Body of pancreas (tissue), 4 donors: ENCODE measurements at places on chromosomes 5 and 9. TPM values are rescaled to one million over a fixed set of nuclear protein-coding genes. Genes with fewer than 3 reads are reported as not detected.

The C5orf34 gene
- not detected for total RNA-seq

The FOXD4L4 gene
- 0.52 TPM for total RNA-seq

The COL5A1 gene
- 14.5 TPM for total RNA-seq

The CDH10 gene
- 0.26 TPM for total RNA-seq

The ADGRV1 gene
- total RNA-seq, result 19.2 TPM

The FBP1 gene
- total RNA-seq, result 28.5 TPM

The PCDHA3 gene
- 1.0 TPM for total RNA-seq

The NDST1 gene
- total RNA-seq, result 56.0 TPM

The GPR150 gene
- total RNA-seq, result 6.0 TPM

The PGM5 gene
- 6.9 TPM for total RNA-seq

The DELE1 gene
- 50.6 TPM for total RNA-seq

The IRX1 gene
- total RNA-seq, result 0.78 TPM

The IL5 gene
- not detected for total RNA-seq

The CD74 gene
- 405 TPM for total RNA-seq

The TAS2R1 gene
- total RNA-seq, result not detected

The ZNG1A gene
- 64.6 TPM for total RNA-seq

The FOXD1 gene
- total RNA-seq, result not detected

The CDH18 gene
- 0.78 TPM for total RNA-seq

The GNAQ gene
- total RNA-seq, result 22.1 TPM

The BNC2 gene
- total RNA-seq, result 0.99 TPM

The GPR21 gene
- total RNA-seq, result not detected

The DAB2 gene
- total RNA-seq, result 33.9 TPM

The PDGFRB gene
- total RNA-seq, result 24.1 TPM

The PCDHAC1 gene
- total RNA-seq, result 1.8 TPM

The SLC23A1 gene
- total RNA-seq, result 0.78 TPM

The CCL27 gene
- total RNA-seq, result not detected

The CCDC107 gene
- 15.8 TPM for total RNA-seq

The MARCOL gene
- not detected for total RNA-seq

The PCDHGC4 gene
- 2.0 TPM for total RNA-seq

The OTULIN gene
- 19.7 TPM for total RNA-seq

The SH3PXD2B gene
- total RNA-seq, result 16.9 TPM

The TXNDC15 gene
- total RNA-seq, result 50.4 TPM

The FSTL4 gene
- 1.3 TPM for total RNA-seq

The BARHL1 gene
- not detected for total RNA-seq

The ATP10B gene
- total RNA-seq, result 2.1 TPM

The HAUS6 gene
- total RNA-seq, result 5.4 TPM

The PCDHA10 gene
- 3.1 TPM for total RNA-seq

The PCDHB2 gene
- total RNA-seq, result 2.0 TPM

The KCNN2 gene
- total RNA-seq, result 9.6 TPM

The ARID3C gene
- not detected for total RNA-seq

The COL15A1 gene
- 55.4 TPM for total RNA-seq

The SLC6A3 gene
- not detected for total RNA-seq

The PCDHGB3 gene
- total RNA-seq, result 4.2 TPM

The GPSM1 gene
- 15.8 TPM for total RNA-seq

The FGD3 gene
- total RNA-seq, result 13.2 TPM

The FOXI1 gene
- not detected for total RNA-seq

The BHMT2 gene
- total RNA-seq, result 2.6 TPM

The C5orf58 gene
- not detected for total RNA-seq

The POLR1E gene
- 15.0 TPM for total RNA-seq

The PCDHGA1 gene
- total RNA-seq, result 0.78 TPM

The RANBP3L gene
- 4.9 TPM for total RNA-seq

The CDKN2B gene
- total RNA-seq, result 9.6 TPM
